ENCODE measurements at places on chromosomes 1 and 21.

- no peak for DNase-seq
Observed at GRCh38 chr21:31675960-31676359, 16.5 kb downstream of the SOD1 start.

DNA sequence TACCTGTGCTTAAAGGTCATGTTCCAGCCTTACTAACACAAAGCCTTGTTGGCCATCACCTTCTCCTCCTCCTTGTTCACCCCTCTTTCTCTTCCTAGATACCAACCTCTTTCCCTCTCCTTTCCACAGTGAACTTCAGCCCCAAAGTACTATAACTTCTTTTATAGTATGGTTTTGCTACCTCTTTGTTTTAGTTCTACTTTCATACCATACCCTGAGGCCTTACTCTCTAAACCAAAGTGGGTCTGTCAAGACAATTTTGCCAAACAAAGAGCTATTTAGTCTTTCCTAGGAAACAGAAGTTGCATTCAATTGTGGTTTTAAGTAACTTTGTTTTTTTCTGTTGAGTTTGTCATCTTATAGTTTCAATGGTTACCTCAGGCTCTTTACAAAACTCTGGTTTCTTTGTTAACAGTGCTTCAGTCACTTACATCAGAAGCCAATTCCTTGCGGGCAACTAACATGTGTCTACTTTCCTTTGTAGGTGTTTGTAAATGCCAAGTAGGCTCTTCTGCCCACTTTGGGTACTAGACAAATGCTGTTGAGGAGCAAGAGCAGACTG lies 623.9 kb upstream of the PKN2 start:
- DNase-seq, result no peak

DNA sequence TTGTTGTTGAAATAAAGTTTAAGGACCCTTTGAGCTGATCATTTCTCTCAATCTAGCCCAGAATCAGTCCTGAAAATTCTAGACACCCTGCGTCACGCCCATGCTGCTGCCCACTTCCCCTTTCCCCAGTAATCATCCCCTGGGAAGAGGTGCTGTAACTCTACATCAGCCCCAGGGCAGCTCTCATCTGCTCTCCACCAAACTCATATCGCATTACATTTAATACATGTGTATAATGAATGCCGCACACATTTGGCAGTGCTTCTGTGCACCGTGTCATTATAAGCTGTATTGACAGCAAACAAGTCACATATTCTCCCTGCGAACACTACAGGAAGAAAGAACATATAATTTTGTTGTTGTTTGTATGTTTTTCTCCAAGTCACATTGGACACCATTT lies 539.7 kb upstream of the DAB1 start:
- no peak for DNase-seq

GRCh38 chr1:156435545-156436140 lies 64.9 kb downstream of the MEF2D start:
- no peak for DNase-seq
